ENCODE measurements at places on chromosomes 3 and 15.
A peak's percentile ranks its signal among the peaks of the same experiment; 100 is the strongest.

GRCh38 chr3:180595559-180595935 lies 6.4 kb upstream of the TTC14 start:
- no peak for DNase-seq

- peak; percentile 100 for DNase-seq
These were observed 171.0 kb upstream of the UMPS start for GRCh38 chr3:124558991-124559845.

GRCh38 chr3:168558728-168559411 lies 463.1 kb upstream of the GOLIM4 start:
- DNase-seq, result no peak

- DNase-seq, result no peak
These were observed 62.9 kb downstream of the FBN1 start for GRCh38 chr15:48582452-48583247.

DNA sequence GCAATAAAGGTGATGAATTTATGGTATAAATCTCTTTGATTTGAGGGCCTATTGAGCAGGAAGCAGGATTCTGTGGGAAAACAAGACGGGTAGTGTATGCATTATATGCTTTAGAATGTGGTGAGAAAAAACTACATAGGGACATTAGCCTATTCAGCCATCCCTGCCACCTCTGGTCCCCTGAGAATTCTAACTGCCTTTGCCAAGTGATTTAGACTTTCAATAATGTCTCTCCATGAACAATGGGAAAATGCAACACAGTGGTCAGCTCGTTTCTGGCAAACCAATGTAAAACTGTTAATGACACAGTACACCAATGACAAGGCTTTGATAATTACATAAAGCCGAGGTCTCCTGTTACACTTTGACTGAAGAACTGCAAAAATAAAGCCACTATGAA lies 314.7 kb upstream of the CNTN4 start:
- no peak for DNase-seq

All from retinal pigment epithelial cell (primary cell).